Cardiac atrium fibroblast (primary cell): ENCODE measurements at places on chromosomes 6 and 20. TPM values are rescaled to one million over a fixed set of nuclear protein-coding genes. Genes with fewer than 3 reads are reported as not detected.

ZSCAN16 gene
- total RNA-seq, result 3.4 TPM in 1 of 2 replicates, not detected in the other

ANGPT4 gene
- total RNA-seq, result not detected in 2 replicates

PACSIN1 gene
- not detected in 2 replicates for total RNA-seq

GPLD1 gene
- 1.8 TPM in 1 of 2 replicates, not detected in the other for total RNA-seq
